ENCODE measurements at places on chromosomes 6 and 20.
A peak's percentile ranks its signal among the peaks of the same experiment; 100 is the strongest.

DNA sequence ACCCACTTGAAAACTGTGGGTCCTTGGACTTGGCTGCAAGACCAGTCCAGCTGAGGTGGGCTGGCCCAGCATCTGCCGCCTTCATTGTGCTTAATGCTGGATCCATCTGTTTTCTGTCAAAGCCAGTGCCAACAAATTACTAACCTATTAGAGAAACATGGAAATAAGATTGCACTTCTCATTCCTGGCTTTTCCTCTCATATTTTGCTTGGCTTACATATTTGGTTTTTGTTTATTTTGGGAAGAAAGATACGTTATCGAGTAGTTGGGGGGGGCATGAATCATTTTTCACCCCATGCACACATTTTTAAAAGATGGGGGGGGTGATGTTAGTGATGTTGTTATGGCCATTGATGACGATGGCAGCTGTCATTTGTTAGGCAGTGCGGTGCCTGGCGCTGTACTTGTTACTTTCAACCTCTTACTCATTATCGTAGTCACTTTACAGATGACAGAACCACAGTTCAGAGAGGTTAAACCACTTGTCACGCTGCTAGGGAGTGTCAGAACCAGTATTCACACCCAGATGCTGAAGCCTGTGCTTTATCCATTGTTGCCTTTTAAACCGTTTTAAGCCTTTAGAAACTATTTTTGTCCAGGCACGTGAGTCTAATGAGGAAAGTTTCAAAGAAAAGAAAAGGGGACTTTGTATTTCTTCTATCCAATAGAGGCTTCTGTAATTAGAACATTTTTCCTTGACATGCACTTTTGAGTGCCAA, 180.0 kb downstream of the TMEM242 start:
- DNase-seq: peak; percentile 65

DNA sequence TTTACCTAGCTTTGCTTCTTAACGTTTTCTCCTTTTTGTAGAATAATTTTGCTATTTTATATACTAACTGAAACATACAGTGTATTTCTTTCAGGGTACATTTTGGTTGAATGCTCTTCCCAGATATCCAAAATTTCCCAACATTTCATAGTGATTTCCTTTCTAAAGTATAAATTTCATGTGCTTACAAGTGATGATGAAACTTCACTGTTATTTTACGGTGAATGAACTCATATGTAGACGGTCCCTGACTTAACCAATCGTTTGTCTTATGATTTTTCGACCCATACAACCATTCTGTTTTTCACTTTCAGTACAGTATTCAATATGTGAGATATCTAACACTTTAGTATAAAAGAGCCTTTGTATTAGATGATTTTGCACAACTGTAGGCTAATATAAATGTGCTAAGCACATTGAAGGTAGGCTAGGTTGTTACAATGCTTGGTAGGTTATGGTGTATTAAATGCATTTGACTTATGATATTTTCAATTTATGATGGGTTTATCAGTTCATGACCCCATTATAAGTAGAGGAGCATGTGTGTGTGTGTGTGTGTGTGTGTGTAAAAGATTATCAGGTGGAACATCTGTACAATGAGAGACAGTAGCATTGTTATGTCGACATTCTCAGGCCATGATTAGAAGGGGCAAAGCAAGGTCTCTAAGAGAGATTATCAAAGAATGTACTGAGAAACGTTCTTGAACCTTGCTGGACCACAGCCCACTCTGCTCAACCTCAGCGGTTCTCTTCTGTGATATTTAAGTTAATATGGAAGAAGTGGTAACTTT, 20.9 kb downstream of the HIVEP1 start:
- DNase-seq: no peak

GRCh38 chr20:53299831-53300230, 293.8 kb downstream of the ZNF217 start:
- no peak for DNase-seq

GRCh38 chr6:105177556-105177955, 2.3 kb downstream of the POPDC3 start:
- no peak for DNase-seq

DNA sequence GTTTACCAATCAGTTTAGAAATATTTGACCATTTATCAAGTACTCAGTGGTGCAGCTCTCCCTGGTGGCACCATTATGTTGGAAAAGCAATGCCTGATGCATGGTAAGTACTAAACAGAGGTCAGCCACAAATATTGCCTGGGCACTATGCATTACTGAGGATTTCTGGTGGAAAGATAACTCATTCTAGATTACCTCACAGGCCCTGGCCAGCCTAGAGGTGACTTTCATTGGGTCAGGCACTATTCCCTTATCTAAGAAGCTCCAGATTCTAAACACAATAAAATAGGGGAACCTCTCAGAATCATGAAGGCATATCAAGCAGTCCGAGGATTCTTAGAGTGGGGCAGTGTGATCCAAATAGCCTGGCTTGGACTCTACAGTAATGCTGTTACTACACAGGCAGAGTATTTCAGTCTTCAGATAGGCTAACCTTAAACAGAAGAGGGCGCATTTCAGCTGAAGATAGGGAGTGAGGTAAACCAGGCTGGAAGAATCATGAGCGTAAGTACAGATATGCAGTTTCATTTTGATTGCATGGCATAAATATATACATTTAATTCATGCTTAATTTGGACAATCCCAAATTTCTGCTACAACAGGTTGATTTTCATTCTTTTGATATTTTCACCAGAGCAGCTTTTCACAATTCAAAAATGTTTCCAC, 12.1 kb downstream of the LGSN start:
- DNase-seq: peak; percentile 16

DNA sequence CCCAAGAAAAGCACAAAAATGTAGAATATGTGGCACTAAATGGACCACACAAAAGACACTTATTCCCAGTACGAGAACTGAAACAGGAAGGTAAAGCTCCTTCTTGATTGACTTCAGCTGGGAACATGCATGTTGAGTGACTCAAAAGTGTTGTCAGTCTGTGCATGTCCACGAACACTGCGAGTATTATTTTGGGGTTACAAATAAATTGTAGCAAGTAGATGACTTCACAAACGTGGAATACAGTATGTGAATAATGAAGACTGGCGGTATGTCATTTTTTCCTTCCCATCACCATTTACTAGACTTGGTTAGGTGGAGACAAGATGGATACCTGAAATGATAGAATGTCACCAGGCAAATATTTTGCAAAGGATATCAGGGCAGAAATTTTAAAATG, 45.4 kb downstream of the L3MBTL3 start:
- no peak for DNase-seq

DNA sequence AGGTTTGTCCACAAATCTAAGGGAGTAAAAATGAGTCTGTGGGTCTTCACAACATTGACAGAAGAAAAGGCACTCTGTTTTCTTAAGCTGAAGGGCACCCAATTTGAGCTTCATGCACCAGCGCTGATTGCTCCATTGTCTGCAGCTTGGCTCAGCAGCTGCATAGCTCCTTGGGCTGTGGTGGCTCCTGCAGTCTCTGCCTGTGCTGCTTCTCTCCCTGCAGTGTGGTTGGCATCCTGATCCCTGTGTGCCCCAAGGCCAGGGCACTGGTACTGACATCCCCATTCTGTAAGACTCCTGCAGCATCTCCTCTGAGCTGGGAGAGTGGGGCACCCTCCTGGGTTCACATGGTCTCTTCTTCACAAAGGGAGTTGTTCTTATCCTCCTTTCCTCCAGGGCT, 83.2 kb upstream of the B3GAT2 start:
- no peak for DNase-seq

DNA sequence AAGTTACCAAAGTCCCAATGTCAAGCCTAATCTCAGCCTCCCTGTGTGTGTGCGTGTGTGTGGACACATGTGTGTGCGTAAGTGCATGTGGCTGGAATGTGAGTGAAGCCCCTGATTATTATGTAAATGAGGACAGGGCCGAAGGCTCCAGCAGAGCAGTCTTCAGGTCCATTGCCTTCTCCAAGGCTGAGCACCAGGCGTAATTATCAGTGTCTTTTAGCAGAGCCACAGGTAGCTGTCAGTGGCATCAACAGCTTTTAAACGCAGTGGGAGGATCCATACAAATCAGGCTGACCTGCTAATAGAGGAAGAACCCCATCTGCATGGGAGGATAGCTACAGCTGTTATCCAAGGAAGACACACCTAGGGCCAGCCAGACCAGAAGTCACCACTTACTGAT, 324.3 kb upstream of the MOCS1 start:
- DNase-seq: no peak

- no peak for DNase-seq
Observed at GRCh38 chr6:168015009-168015408, 17.5 kb downstream of the KIF25 start.

DNA sequence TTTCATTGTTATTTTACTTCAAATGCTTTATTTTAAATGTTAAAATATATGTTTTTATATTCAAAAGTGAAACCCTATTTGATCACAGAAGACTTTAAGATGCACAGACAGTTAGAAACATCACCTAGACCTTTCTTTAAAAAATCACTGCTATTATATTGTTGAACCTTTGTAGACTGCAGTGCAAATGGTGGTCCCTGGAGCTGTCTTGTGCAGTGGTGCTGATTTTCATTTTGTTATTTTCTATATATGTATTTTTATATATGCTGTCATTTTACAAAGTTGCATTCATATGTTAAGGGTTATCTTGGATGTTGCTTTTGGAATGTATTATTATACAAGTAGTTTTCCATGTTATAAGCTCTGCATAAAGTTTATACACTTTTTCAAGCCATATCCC, 18.7 kb upstream of the HLA-B start:
- no peak for DNase-seq

GRCh38 chr6:52815167-52816092, 11.8 kb upstream of the GSTA1 start:
- peak; percentile 65 for DNase-seq

GRCh38 chr20:10131732-10132345, 86.8 kb upstream of the SNAP25 start:
- DNase-seq: no peak

DNA sequence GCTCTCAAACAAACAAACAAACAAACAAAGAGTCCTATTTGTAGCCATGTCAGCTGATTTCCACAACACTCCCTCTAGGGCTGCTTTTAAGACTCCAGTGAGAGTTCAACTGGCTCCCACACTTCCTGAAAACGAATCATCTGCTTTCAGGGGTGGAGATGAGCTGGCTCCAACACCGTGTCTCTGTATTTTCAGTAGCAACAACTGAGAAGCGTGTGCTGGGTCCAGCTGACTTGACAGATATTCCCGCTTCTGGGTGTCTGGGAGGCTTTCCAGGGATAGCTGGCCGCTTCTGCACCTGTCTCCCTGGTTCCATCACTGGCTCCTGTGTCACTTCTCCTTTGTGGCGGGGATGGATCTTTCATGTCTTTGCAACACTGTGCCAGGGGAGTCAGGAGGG, 272.5 kb upstream of the SOX4 start:
- DNase-seq: no peak

- DNase-seq: peak; percentile 81
Observed at GRCh38 chr20:46562373-46563169, 12.1 kb upstream of the OCSTAMP start.

DNA sequence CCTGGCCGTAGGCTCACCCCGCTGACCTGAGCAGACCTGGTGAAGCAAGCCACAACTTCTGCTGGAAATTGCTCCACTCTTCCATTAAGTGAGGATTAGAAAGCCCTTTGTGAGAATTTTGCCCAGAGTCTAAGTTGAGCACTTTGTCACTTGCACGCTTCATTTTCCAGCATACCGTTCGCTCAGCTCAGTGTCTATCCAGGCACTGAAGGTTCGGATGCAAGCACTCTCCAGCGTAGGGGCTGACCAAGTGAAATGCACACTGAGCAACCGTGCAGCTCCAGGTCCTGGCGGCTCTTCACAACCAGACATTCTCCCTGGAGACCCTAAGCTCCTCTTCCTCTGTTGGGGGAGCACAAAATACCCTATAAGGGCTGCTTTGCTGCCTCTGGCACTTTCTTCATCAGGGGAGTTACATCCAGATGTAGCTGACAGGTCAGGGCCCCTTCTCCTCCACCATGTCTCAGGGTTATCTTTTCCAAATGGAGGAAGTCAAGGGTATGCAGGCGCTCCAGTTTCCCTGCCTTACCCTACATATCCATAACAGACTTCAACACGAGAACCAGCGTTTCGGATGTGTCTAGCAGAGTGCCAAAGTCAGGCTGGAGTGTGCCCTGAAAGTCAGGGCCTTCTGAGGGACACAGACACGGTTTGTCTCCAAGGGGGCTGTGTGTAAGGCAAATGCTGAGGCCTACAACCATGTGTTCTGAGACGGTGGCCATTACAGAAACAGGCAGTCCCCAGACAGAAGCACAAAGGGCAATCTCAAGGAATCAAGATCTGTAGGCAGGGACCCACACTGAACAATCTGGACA, 146.7 kb upstream of the AFDN start:
- no peak for DNase-seq

- no peak for DNase-seq
Observed at GRCh38 chr6:100612094-100612493, 147.4 kb upstream of the SIM1 start.
